MG63 (cell line): ENCODE measurements at places on chromosomes 12 and 14.

- DNase-seq: no peak
Observed at GRCh38 chr12:65821336-65821735, 2.9 kb upstream of the HMGA2 start.

DNA sequence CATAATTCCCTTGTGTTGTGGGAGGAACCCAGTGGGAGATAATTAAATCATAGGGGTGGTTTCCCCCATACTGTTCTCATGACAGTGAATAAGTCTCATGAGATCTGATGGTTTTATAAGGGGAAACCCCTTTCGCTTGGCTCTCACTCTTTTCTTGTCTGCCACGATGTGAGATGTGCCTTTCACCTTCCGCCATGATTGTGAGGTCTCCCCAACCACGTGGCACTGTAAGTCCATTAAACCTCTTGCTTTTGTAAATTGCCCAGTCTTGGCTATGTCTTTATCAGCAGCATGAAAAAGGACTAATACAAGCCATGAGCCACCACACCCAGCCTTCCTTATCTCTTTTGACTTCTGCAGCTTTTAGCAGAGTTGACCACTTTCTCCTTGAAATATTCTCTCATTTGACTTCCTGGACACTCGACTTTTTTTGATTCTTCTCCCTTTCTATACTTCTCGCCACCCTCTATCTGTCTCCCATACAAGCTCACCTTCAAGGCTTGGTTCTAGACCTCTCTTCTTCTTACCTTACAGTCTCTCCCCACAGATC, 2.3 kb downstream of the MTERF2 start:
- DNase-seq: no peak

DNA sequence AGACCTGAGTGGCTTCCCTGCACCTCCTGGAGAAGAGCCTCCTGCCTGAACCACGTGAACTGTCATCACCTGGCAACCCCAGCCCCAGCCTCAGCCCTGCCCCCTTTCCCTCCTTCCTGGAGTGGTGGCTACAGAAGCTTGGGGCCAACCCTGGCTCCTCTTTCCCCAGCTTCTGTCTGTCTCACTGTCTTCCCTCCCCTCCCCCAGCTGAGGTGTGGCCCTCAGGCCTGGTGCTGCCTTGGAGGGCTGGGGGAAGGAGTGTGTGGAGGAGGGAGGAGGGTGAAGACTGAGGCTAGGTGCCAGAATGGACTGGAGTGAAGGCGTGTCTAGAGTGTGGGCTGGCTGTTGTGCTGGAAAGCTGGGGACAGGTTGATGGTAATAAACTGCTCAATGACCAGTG, 9.7 kb downstream of the NFATC4 start:
- DNase-seq: no peak

- no peak for DNase-seq
Observed at GRCh38 chr12:87365423-87365822, 663.8 kb downstream of the C12orf50 start.

DNA sequence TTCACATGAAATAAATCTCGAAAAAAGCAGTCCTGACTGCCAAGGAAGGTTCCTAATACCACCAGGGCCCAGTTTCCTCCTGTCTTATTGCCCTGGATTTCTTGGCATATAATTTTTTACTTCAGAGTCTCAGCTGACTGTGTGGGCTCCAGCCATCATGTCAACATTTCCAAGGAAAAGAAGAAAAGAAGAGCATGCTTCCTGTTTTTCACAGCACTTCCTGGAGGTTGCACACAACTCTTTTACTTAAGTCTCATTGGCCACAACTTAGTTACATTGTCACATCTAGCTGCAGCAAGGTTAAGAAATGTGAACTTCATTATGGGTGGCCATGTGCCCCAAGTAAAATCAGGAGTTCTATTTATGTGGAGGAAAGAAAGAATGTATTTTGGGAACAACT, 24.3 kb downstream of the DACT1 start:
- DNase-seq: no peak

GRCh38 chr12:65306366-65307168, 28.1 kb downstream of the MSRB3 start:
- no peak for DNase-seq

GRCh38 chr12:65962921-65963861, 138.9 kb downstream of the HMGA2 start:
- peak; percentile 19 for DNase-seq

- no peak for DNase-seq
Observed at GRCh38 chr14:86404425-86404824, 874.5 kb downstream of the FLRT2 start.
